ENCODE measurements at places on chromosomes 16 and 17.

DNA sequence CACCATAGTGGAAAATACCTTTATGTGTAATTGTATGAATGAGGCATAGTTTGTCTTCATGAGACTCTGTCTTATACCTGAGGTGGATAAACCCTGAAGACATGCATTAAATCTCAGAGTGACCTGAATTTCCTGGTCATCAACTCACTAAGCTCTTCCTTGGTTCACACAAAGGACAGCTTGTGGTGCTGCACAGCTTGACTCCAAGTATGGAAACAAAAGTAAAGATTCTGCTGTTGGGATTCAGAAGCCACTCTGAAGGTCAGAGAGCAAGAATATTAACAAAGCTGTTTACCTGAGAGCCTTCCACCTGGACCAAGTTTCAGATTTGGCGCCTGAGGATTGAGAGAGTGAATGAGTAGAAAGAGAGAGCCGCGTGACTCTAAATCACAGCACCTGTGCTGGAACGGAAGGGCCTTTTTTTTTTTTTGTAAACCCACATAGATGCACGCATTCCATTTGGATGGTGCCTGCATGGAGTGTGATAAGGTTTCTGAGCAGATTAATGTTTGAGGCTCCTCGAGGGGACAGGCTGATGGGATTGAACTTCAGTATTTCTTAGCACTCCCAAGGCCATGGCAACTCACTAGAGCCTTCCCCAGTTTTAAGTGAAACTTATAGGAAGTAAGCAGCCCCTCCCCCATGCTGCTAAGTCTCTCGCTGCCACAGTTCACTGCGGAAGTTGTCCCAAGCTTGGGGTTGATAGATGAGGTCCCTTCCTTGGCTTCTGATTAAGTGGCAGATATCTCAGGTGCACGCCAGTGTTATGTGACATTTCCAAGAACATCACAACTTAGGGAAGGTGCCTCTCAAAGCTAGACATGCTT is 28.7 kb downstream of the CALB2 start:
- DNase-seq, result no peak

DNA sequence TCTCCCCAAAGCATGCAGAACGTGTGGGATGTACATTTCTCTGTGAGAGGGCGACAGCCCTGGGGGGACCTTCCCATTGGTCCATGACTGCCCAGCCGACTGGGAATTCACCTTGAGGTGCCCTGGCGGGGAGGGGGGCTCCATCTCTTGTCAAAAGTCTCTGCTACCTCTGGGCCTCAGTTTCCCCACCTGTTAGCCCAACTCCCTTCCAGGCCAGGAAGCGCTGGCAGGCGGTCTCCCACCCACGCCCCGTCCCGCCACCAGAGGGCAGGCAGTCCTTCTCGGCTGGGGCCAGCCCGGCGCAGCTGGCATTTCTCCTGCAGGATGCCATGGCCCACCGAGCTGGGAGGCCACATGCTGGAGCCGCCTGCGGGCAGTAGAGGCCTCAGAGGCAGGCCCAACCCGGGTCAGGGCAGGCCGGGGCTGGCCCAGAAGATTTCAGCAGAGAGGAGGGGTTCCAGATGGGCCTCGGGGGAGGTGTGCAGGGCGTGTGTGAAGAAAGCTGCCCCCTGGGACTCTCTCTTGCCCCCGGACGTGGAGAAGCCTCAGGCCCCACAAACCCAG is 16.6 kb downstream of the CD7 start:
- DNase-seq, result no peak

DNA sequence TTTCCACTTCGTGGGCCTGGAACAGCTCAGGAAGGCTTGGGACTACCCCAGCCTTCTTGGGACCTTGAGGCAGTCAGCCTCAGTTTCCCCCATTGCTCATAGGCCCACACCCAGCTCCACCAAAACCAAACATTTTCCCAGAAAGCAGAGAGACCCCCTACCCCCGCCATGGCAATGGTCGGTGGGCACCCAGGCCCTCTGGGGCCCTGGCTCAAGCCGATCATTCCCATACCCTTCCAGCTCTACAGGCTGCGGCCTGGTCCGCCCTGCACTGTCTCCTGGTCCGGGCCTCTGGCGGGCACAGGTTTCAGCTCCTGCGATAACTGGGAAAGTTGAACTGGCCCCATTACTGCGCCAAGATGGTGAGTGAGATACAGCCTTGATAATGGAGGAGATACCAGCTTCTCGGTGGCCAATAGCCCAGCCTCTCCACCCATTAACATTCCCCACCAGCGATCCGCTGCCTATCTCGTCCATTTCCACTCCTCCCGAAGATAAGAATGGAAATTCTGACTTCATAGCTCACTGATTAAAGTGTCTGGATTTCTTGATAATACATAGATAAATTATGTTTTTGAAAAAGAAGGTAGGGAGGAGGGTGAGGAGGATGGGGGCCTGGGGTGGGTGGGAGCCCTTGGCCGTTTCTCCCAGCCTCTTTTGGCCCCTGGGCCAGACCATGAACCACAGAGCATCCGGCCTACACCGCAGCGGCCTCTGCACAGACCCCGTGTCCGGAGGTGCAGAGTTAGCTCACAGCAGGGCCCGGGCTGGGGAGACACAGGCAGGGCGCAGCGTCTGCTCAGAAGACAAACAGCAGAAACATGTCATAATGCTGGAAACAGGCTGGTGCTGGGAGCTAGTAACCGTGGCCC is 11.6 kb downstream of the ZFPM1 start:
- no peak for DNase-seq

- DNase-seq, result peak; percentile 70
Observed at GRCh38 chr16:31868691-31869167, 4.9 kb upstream of the ZNF267 start.

- no peak for DNase-seq
Observed at GRCh38 chr17:79097226-79098055, 22.8 kb downstream of the ENGASE start.

DNA sequence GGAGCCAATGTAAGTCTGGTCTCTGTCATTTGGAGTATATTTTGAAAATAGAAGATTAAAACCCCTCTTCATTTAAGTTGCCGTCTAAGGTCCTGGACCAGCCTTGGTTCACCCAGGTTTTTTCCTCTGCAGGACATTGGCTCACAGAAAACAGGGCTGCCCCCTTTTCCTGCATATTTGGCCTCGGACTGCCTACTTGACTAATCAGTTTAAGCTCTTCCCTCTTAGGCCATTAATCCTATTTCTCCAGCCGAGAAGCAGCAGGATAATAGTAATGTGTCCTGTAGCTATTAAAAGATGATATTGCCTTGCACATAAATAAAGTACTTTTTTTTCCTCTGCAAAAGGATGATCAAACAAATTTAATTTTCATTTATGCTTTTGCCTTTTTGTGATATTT is 52.1 kb downstream of the PRKCA start:
- no peak for DNase-seq

- DNase-seq, result peak; percentile 75
Observed at GRCh38 chr16:55534756-55535155, 25.9 kb downstream of the LPCAT2 start.

- no peak for DNase-seq
Observed at GRCh38 chr17:7443499-7444485, 1.1 kb upstream of the CHRNB1 start.

- DNase-seq, result peak; percentile 76
Observed at GRCh38 chr17:49996495-49997300, 1.7 kb upstream of the DLX3 start.

DNA sequence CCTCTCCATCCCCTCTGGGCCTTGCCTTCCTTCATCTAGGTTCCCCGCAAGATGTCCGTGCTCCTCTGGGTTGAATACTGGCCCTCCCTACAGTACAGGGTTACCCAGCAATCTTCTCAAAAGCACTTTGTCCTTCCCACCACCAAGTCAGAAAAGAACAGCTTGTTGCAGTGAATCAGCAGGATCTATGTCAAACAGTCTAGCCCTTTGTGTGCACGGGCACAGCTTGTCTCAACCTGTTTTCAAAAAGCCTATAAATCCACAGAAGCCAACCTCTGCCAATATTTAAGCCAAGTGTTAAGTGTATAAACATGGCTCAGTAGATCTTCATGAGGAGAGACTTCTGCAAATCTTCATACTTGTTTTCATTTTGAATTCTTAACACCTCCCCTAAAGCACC is 25.2 kb downstream of the C17orf67 start:
- DNase-seq, result no peak

DNA sequence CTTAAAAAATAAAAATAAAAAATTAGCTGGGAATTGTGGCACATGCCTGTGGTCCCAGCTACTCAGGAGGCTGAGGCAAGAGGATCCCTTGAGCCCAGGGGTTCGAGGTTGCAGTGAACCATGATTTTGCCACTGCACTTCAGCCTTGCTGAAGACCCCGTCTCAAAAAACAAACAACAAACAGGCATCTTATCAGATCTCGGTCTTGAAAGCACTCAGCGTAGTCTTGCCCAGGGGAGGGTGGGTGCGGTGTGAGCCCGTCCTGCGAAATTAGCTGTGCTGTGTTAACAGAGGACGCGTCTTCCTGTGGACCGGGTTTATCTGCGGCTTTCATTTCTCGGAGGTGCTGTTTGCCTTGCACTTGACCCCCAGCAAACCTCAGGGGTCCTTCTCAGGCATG is 5.4 kb downstream of the GAA start:
- DNase-seq, result no peak

- no peak for DNase-seq
Observed at GRCh38 chr16:55552621-55553020, 13.9 kb upstream of the CAPNS2 start.

- DNase-seq, result no peak
Observed at GRCh38 chr16:67053767-67054334, 24.9 kb downstream of the CBFB start.

DNA sequence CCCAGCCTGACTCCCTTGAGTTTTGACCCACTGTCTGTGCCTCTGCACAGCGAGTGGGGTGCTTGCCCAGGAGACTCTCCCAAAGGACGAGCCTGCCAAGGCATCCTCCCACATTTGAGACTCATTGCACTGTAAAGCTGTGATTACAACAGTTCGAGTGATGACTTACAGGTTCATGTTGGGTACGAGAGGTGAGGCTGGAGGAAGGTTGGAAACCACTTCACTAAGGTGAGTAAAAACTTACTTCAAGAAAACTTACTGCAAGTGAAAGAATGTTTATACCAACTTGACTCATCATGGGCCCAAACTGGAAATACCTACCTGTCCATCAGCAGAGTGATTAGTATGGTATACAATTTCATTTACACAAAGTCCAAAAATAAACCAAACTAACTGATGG is 360.1 kb upstream of the CDH11 start:
- no peak for DNase-seq

DNA sequence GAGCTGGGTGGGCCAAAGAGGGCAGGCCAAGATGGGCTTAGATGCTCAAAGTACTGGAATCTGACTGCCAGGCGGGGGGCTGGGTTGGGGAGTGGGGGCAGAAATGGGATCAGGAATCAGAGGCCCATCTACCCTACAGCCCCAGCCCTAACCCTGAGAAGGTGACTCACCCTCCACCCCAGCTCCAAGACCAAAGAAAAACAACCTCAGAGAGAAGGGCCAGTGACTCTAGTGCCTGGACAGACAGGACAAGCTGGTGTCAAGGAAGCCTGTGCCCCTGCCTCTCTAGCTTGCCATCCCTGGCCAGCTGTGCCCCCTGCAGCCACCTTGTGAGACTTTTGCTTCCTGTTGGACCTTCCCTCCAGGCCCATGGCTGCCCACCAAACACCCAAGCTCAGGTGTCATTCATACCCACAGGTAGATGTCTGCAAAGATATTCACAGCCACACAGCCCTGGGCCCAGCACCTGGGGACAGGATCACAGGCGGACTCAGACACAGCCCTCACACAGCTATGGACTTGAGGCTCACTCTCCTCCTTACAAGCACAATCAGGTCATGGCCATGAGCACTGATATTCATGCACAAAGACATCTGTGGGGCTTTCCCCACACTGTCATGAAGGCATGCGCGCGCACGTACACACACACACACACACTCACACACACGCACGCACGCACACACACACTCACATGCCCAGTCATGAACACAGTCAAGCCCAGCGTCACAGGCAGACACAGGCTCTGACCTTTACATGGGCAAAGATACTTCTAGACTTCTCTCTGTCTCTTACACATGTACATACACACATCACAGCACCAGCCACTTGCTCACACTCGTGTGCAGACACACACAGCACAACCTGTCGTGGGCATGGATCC is 2.8 kb downstream of the WNT3 start:
- DNase-seq, result no peak

- no peak for DNase-seq
Observed at GRCh38 chr16:10120953-10121352, 61.3 kb downstream of the GRIN2A start.

DNA sequence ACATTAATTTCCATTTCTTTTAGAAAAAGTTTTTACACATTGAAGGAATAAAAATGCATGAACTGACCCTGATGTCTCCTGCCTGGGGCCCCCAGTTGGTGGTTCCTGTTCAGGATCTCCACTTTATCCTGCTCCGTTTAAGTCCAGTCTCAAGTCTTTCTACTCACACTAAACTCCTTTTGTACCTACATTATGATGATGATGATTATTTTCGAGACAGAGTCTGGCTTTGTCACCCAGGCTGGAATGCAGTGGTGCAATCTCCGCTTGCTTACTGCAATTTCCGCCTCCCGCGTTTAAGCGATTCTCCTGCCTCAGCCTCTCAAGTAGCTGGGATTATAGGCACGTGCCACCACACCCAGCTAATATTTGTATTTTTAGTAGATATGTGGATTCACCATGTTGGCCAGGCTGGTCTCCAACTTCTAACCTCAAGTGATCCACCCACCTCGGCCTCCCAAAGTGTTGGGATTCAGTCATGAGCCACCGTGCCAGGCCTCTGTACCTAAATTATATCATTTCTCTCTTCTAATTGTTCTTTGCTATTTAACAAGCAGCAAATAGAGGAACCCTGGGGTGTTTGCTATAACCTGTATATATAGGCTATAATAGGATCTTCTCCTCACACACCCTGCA is 2.2 kb upstream of the FOXK2 start:
- DNase-seq, result no peak

DNA sequence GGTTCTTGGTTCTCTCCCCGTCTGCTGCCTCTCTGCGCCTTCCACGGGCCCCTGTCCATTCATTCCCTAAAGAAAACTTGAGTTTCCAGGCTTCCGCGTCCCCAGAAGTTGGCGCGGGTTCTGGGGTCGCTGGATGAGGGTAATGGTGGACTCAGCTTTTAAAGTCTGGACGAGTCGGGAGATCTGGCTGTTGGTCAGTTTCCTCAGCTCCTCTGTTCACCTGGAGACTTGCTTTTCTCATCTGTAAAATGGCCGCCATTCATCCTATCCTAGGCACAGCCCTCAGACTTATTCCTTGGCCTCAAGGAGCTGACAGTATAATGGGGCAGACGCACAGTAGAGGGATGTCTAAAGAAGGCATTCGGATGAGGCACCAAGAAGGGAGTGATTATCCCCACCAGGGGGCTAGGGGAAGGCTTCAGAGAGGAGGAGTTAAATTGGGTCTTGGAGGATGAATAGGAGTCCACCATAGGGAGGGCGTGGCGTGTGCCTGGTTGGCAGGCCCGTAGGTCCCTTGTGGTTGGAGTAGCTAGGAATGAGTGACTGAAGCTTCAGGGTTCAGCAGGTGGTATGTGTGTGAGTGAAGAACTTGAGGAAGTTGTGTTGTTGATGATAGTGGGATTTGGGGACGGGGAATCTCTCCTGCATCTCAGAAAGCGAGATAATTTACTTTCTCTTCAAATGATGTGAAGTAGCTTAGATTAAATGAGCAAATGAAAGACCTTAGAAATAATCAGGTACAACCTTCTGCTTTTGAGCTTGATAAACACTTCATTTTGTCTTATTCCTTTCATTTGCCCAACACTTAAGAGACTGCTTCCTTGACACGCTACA is 652 bp downstream of the VPS35L start:
- peak; percentile 35 for DNase-seq
